Stimulated activated naive CD4-positive, alpha-beta T cell treated with Interleukin-2 at 50 U/mL for 16 hours (primary cell): ENCODE measurements at places on chromosomes 5 and 9.

DNA sequence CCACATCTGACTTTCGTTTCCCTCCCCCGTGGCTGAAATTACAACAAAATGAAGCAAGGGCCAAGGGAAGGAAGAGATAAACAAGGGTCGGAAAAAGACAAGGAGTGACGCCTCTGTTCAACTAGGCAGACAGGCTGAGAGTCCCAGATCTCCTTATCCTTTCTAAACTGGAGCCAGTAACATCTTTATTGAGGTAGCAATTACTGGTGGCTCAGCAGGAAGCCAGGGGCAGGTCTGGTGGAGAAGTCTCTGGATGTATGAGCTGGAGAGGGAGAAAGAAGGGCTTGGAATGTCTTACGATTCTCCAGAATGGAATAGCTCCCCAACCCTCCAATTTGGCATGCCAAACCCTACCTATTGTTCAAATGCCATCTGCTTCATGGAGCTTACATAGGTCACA lies 190.8 kb upstream of the BRINP1 start:
- DNase-seq = no peak

DNA sequence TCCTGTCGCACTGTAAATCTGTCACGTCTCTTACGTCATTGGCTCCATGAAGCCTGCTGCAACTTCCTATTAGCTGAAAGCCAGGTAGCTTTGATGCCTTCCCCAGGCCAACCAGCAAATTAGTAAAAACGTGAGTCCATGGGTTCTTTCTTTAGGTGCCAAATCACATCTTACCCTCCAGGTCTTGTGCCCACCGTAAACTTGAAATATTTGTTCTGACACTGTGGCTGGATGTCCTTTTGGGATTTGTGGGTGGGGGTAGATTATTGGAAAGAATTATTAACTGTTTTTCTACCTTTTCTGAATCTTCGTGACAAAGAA lies 172.8 kb downstream of the NR3C1 start:
- DNase-seq = no peak

DNA sequence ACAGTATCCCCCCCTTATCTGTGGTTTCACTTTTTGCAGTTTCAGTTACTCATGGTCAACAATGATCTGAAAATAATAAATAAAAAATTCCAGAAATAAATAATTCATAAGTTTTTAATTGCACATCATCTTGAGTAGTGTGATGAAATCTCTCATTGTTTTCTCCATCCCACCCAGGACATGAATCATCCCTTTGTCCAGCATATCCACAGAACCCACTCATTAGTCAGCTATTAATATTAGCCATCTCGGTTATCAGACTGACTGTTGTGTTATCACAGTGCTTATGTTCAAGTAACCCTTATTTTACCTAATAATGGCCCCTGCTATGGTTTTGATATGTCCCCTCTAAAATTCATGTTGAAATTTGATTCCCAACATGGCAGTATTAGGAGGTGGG lies 40.7 kb downstream of the FAM114A2 start:
- DNase-seq = no peak

GRCh38 chr5:56247592-56247991 lies 14.5 kb upstream of the ANKRD55 start:
- no peak for DNase-seq

- DNase-seq = peak; percentile 67
Observed at GRCh38 chr9:123339666-123340510, 16.1 kb upstream of the CRB2 start.

GRCh38 chr5:1329111-1329579 lies 15.8 kb downstream of the CLPTM1L start:
- DNase-seq = no peak

DNA sequence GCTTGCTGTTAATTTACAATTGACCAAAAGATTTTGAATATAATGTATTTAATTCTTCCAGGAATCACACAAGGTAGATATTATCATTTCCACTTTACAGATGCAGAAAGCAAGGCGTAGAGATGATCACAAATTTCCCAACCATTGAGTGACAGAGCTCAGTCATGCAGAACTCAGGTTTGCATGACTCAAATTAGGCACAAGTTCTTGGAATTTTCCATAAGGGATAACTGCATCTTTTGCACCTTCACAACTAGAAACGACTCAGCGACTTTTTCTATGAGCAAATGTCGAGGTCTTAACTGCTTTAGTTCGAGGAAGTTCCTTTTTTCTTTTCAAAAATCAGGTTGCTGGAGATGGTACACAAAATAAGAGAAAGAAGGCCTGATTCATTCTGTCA lies 265.5 kb upstream of the PAPPA start:
- no peak for DNase-seq

DNA sequence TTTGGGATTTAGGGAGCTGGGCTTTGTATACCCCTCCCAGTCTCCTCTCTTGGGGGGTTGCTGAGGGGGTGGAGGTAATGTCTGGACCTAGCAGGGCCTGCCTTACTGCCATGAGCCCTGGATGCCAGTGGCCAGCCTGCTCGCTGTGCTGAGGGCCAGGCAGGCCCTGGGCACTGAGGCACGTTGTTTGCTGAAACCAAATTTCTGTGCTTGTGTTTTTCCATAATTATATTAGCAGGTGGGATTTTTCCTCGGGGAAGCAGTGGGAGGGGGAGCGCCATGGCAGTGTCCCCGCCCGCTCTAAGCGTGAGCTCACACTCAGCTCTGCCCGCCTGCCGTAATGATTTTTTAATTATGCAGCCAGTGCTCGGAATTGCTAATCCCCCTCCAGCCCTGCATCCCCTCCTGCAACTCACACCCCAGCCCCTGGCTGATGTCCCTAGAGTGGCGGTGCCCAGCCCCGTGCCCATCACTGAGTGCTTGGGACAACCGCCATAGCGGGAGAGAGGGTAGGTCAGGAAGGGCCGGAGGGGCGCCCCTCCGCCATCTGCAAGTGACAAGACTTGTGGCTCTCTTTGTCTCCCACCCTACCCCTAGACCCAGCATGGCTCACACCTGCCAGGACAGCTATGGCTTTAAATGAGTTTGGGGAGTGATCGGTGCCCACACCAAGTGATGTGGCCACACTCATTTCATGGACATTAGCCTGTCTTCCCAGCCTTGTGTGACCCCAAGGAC lies 20.9 kb downstream of the CXXC5 start:
- no peak for DNase-seq

- DNase-seq = no peak
Observed at GRCh38 chr9:70060148-70060882, 16.7 kb downstream of the MAMDC2 start.

DNA sequence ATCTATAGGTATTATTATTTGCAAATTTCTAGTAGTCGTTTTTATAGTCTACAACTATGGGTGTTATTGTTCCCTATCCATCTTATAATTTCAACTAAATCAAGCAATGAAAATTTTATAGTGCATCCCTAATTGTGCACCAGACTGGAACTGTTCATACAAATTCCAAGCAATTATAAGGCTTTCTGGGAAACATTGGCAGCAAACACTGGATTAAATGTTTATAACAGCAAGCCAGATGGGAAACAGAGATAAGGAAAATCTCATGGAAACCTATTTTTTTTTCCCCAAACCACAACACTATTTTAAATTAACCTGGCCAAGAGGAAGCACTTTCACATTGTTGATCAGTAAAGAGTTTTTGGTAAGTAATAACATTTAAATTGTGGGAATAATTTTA lies 524.3 kb downstream of the RASEF start:
- no peak for DNase-seq

- no peak for DNase-seq
Observed at GRCh38 chr5:80755626-80756025, 100.8 kb upstream of the DHFR start.

GRCh38 chr9:80792726-80793125 lies 896.6 kb downstream of the TLE1 start:
- DNase-seq = no peak

- DNase-seq = no peak
Observed at GRCh38 chr9:136643596-136644342, 18.9 kb upstream of the EGFL7 start.

DNA sequence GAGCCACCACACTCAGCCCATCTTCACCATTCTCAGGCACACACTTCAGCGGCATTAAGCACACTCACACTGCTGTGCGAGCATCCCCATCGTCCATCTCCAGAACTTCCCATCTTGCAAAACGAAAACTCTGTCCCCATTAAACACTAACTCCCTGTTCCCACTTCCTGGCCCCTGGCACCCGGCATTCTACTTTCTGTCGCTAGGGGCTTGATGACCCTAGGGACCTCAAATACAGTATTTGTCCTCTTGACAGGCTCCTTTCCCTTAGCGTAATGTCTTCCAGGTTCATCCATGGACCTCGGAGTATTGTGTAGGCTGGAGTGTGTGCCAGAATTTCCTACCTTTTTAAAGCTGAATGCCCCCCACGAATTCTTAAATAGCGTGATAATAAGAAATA lies 14.7 kb upstream of the UBAC1 start:
- DNase-seq = no peak

DNA sequence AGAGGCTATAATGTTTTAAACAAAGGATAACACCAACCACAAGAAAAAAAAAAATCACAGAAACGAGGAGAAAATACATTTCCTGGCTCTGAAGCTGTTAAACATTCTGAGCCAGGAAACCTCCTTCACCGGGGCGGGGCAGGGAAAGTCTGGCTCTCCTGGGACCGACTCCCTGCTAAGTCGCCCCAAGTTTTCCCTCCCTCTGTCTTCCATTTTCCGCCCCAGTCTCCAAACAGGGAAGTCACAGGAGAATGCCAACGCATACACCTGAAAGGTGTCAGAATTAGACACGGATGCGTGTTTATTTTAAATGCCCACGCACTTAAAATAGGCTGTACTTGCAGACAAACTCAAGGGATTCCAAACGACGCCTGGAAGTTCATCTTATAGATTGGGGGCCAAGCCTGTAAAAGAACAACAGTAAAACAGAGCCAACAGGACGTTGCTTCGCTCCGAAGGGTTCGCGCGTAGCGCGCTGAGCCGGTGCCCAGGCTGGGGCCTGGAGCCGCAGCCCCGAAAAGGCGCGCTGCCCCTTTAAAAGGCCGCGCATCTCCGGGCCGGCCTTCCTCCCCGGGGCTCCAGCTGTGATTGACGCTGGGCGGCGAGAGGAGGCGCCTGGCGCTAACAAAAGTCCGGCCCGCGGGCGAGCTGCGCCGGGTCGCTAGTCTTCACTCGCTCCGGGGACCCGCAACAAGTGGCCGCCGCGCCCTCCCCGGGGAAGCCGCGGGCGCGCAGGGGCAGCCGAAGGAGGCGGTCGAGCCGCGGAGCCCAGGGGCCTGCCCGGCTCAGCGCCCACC lies at the start of gene FBXL7:
Gene FBXL7, plus strand, starts transcription at position 653 of the 797 bp plus-strand sequence.
- DNase-seq = no peak

- DNase-seq = no peak
Observed at GRCh38 chr9:101795147-101795546, 56.7 kb upstream of the GRIN3A start.

- no peak for DNase-seq
Observed at GRCh38 chr5:136731241-136731900, 366.0 kb upstream of the TRPC7 start.

DNA sequence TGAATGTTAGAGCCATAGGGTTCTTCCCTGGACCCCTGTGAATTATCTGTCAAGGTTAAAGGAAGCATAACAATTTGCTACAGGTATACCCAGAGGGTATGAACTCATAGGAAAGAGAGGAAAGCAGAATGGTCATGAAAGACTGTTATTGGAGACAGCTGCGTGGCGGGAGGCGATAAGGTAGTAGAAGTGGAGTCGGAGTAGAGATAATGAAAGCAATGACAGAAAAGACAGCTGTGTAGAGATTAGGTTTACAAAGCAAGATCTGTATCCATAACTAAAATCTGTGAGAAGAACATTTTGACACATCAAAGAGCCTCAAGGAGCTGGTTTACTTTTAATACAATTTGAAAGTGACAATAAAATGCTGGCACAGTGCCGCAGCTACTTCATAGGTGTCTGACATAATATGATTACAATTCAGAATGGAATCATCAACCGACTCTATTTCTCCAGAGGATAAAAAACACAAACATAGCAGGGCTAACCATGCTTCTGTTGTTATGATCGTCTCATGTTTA lies 603.9 kb downstream of the CDH12 start:
- DNase-seq = no peak

- DNase-seq = peak; percentile 66
Observed at GRCh38 chr9:137029058-137029936, 1.3 kb upstream of the ABCA2 start.

DNA sequence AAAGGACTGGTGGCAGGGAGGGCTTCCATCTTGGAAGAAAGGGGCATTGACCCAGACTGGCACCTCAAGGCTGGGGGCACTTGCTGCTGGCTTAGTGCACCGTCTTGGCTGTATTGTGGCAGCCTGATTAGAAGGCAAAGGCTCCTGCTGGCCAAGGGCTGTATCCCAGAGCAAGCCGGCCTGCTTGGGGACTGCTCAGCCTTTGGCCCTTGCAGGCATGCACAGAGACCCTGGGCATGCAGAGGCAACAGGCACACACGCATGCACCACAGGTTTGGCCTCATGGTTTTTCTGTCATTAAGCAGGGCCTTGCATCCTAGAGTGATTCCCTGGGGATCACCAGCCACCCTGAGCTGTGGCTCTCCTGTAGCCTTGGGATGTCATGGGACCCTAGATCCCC lies 29.0 kb downstream of the PITX1 start:
- no peak for DNase-seq

GRCh38 chr9:114303977-114304376 lies 18.9 kb upstream of the ORM1 start:
- DNase-seq = no peak

- no peak for DNase-seq
Observed at GRCh38 chr5:58985759-58986158, 402.9 kb downstream of the RAB3C start.

GRCh38 chr5:95824747-95825146 lies 2.2 kb upstream of the GLRX start:
- no peak for DNase-seq

DNA sequence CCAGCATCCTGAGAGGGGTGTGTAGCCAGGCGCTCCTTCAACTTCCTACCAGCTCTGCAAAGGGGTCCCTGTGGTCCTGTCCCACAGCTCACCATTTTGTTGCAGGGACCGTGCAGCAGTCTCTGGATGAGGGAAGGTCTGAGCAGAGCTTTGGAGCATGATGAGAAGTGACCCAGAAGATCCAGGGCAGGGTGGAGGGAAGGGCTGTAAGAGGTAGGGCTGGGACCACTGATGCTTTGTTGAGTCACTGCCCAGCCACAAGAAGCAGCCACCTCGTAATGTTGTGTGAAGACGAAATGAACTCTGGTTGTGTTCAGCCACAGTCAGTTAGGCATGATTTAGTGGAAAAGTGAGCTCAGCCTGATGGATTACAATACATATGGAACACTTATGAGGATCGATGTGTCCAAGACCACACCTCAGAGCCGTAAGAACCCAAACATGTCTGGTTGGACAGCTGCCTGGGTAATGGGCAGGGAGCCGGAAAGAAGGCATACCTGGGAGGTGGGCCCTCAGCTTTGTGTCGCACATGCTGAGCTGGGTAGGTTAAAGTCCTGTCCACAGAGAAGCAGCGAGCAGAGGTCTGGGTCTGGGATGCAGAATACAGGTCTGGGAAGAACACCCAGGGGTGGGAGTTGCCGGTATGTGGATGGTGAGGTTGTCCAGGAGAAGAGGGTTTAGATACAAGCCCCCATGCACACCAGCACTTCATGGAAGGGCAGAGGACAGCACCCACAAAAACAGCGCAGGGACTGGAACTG lies 250.1 kb downstream of the GADD45G start:
- no peak for DNase-seq
